ENCODE measurements at places on chromosomes 16 and 17.

DNA sequence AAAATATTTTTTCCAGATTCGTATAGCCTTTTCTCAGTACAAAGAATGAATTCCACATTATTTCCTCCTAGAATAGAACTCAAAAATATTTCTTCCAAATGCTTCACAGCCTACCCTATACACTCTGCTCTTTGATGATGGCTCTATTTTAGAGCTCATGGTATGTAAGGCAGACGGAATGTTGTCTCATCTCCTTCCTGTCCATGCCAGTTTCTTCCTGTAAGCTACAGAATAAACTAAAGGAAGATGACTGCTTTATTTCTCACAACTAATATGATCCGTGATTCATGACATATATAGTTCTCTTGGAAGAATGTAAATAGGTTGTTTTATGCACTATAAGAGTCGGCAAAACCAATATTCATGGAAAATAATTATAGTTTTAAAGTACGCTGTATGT lies 723.1 kb downstream of the CDH11 start:
- no peak for DNase-seq

DNA sequence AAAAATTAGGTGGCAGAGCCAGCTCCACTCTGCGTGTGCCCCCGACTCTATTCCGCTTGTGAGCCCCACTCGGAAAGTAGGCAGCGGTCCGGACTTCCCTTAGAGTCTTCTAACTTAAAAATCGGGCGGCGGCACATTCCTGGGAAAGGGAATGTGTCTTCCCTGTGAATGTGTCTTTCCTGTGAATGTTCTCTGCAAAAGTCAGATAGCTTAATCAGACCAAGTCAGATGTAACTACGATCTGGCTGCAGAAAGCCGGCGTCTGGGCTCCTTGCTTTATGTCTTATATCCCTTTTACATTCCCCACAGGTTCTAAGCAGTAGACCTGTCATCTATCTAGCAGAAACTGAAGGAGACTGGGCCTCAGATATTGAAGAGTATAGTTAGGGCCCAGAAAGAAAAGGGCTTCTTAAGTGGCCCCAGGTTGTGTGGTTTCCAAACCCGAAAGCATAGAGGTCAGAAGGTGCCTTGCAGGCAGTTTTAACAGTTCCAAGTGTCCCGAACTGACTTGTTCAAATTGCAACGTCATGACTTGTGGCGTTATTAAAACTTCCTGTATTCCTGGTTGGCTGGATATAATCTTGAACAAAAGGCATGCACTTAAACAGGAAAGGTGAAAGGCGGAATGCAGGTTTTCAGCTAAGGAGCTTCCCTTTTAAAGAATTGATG lies 601 bp downstream of the PHKB start:
- no peak for DNase-seq

GRCh38 chr16:67842509-67843342 lies 606 bp downstream of the THAP11 start:
- peak; percentile 25 for DNase-seq

GRCh38 chr17:55699181-55699860 lies 23.3 kb downstream of the TMEM100 start:
- no peak for DNase-seq

- no peak for DNase-seq
Measured at GRCh38 chr17:39131616-39132015, 19.8 kb downstream of the PLXDC1 start.
